ENCODE measurements at places on chromosomes 3 and 15.

DNA sequence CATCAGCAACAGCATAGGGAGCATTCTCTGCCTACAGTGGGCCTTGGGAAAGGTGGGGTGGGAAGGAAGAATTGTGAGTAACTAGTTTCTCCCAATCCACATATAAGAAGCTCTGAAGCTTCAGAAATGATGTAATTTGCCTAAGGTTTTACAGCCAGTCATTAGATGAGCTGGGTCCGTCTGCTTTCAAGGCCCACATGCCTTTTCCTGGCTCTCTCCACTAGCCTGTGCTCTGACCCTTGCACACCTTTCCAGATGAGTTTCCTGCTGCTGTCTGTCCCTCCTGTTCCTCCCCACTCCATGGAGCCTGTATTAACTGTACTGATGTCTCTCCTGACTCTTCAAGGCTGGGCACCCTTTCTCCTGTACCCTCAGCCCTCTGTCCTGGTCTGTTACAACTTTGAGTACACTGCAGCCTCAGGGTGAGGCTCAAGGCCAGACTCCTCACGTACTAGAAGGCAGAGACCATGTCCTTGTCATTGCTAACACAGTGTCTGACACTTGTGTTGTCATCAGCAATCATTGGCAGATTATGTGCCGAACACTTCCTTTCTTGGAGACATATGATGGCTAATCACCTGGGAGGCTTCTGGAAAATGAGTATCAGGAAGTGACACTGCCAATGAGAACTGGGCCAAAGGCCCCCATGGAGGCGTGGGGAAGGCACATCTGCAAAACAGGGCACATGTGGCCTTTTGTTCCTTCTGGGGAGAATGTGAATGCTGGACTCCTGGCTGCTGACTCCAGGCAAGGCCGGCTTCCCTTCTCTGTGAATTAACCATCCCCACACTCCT, 6.6 kb downstream of the TM6SF1 start:
- no peak for DNase-seq

DNA sequence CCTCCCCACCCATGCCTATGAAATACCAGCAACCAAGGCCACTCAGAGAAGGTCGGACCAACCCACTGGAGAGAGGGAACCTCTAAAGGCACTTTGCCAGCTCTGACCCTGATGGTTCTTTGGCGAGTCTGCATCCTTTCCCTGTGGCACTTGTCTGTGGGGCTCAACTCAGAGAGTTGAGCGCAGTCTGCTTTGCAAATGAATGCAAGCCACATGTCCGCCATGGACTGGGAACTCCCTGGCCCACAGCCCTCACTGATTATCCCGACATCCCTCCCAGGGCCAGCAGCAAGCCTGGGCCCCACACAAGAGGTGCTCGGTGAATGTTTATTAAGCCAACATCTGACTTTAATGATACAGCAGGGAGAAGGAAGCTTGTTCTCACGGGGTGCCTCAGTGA, 55.5 kb upstream of the HES1 start:
- no peak for DNase-seq

DNA sequence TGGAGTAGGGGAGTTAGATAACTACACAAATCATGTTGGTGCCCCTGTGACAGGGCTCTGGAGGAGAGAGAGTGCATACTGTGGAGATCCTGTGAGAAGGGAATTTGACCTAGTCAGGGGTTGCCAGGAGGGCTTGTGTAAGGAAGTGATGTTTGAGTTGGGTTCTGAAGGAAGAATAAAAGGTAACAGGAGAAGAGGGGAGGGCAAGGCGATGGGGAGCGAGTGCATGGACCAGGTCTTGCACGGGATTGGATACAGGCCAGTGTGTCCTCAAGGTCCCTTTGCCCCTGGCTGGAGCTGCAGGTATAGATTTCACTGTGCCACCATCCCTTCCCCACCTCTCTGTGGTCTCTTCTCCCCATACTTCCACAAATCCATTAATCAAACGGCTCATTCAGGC, 83.9 kb downstream of the RGMA start:
- no peak for DNase-seq

- DNase-seq, result no peak
Observed at GRCh38 chr15:71815301-71815700, 4.9 kb downstream of the NR2E3 start.

GRCh38 chr3:8982509-8982908, 19.2 kb upstream of the RAD18 start:
- DNase-seq, result no peak

GRCh38 chr3:186360779-186361178, 1.3 kb downstream of the DGKG start:
- no peak for DNase-seq

GRCh38 chr15:67145710-67146109, 80.3 kb downstream of the SMAD3 start:
- no peak for DNase-seq

DNA sequence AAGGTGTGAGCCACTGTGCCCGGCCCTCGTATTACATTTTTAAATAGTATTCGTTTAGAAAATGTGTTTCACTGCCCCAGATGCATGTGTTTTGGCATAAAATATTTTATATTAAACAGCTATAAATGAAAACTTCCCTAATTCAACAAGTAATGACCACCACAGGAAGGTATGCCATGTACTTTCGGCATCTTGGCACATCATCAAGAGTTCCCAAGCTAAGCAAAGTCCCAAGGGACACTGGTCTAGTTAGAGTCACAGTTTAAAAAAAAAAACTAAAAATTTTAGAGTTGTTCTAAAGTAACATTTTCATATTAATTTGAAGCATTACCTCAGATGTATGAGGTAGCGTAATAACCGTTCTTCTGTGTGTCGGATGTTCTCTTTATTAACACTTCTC, 15.6 kb upstream of the ARPP19 start:
- DNase-seq, result no peak

DNA sequence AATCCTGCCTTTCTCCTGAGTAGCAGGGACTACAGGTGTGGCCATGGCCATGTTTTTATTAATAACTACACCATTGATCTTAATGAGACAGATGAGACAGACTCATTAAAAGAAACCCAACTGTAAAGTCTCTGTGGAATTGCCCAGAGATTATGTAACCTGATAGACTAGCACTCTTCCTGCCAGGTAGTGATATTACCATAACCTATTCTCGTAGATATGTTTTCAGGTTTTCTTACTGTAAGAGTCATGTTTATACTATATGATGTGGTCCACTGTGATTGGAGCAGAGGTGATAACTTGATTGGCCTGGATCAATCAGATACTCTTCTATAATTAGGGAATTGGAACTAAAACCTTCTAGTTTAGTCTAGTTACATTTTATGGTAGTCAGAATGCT, 93.7 kb downstream of the NFKBIZ start:
- no peak for DNase-seq

DNA sequence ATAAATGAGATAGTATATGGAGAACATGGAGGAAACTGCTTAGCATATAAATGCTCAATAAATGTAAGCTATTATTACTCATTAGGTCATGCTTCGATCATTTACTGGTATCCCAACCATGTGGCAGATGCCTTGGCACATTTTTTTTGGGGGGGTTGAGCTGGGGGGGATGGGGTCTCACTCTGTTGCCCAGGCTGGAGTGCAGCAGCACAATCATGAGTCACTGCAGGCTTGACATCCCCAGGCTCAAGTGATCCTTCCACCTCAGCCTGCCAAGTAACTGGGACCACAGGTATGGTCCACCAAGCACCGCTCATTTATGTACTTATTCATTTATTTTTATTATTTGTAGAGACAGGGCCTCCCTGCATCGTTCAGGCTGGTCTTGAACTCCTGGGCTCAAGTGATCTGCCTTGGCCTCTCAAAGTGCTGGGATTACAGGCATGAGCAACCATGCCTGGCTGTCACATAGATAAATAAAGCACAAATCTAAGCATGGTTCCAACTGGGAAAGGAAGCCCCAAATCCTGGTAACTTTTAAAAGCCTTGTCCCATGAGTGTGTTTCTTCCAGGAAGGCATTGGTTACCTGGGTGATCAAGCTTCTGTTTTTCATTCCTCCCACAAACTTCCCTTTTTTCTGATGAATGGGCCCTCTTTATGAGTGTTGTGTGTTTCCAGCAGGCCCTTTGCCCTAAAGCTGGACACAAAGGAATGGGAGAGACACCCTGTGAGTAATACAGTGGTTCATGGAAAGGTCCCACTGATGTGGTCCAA, 147.4 kb upstream of the UMPS start:
- no peak for DNase-seq

DNA sequence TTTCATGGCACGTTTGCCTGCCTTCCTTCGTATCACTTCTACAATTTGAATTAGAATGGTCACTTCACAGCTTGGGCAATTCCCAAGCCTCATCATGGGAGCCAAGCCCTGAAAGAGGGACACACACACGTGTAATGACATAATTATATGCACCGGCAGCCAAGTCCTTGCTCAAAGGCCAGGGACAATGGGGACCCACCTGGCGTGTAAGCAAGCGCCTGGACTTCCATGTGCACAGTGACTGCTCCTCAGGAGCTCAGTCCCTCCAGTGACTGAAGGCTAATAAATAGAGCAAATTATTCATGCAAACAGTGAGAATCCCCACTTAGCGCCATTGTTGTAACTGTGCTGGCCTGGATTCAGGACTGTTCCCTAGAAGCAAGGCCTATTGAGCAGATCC, 115.1 kb downstream of the DNAJB8 start:
- no peak for DNase-seq

GRCh38 chr3:112315791-112316190, 17.2 kb upstream of the CD200 start:
- no peak for DNase-seq

DNA sequence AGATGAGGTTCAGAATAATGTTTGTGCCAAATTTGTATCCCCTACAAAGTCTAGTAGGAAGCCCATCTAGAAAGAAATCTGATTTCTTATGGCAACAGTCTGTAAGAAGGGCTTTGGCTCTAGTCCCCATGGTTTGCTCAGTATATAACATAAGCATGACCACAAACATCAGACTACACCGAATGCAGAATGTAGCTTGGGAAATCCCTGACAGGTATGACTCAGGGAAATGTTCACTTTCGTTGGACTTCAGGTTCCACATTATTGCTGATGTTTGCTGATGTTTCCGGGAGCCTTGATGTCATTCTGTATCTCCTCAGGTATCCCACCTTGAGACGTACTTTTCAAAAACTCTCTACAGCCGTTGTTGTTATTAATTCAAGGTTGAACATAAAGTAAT, 304.4 kb upstream of the TGFBR2 start:
- no peak for DNase-seq

GRCh38 chr15:31279221-31280045, 47.2 kb upstream of the KLF13 start:
- DNase-seq, result no peak

DNA sequence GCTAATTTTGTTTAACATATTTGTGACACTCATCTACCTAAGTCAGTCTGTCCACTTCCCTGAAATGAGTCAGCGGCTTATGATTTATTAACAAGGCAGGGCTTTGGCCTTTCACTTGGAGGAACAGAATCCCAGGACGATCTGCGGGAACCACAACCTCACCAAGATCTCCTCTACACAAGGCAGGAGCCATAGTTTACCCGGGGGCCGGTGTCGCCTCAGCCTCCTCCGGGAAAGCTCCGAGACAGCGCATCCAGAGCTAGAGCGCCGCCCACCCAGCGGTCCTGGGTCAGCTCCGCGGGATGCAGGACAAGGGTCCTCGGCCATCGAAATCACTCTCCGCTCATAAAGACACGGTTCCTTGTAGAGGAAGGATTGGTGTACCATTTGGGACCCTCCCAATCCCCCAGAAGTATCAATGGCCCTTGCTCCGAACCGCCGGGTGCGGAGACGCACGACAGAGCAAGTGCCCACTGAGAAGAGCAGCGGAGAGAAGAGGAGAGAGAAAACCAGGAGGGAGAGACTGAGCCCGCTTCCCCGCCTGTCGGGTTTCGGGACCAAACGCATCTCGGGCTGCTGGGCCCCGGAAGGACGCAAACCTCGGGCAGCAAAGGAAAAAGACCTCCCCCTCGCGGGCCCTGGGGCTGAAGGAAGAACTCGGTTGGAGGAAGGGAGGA, 13.1 kb upstream of the ALCAM start:
- no peak for DNase-seq

DNA sequence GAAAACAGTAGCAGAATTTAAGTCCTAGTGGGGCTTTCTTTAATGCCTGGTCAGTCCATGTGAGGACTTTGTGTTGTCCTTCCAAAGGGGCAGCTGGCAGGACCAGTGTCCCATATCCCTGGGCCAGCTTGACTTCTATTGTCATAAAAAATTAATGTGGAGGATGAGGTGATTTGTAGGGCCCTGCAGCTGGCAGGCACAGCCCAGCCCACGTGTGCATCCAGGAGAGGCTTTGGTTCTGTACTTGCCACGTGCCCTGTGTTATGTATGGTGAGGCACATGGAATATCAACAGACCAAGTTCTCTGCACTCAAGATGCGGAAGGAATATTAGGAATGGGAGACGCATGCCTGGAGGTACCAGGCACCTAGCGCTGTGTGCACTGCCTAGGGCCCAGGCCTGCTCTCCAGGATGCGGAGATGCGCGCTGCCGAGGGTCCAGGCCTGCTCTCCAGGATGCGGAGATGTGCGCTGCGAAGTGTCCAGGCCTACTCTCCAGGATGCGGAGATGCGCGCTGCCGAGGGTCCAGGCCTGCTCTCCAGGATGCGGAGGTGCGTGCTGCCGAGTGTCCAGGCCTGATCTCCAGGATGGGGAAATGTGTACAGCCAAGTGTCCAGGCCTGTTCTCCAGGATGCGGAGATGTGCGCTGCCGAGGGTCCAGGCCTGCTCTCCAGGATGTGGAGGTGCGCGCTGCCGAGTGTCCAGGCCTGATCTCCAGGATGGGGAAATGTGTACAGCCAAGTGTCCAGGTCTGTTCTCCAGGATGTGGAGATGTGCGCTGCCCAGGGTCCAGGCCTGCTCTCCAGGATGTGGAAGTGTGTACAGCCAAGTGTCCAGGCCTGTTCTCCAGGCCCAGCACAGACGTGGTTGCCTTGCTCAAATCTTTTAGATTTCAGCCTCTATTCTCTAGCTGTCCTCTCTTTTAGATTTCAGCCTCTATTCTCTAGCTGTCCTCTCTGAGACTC, 183.3 kb upstream of the ROPN1 start:
- no peak for DNase-seq

DNA sequence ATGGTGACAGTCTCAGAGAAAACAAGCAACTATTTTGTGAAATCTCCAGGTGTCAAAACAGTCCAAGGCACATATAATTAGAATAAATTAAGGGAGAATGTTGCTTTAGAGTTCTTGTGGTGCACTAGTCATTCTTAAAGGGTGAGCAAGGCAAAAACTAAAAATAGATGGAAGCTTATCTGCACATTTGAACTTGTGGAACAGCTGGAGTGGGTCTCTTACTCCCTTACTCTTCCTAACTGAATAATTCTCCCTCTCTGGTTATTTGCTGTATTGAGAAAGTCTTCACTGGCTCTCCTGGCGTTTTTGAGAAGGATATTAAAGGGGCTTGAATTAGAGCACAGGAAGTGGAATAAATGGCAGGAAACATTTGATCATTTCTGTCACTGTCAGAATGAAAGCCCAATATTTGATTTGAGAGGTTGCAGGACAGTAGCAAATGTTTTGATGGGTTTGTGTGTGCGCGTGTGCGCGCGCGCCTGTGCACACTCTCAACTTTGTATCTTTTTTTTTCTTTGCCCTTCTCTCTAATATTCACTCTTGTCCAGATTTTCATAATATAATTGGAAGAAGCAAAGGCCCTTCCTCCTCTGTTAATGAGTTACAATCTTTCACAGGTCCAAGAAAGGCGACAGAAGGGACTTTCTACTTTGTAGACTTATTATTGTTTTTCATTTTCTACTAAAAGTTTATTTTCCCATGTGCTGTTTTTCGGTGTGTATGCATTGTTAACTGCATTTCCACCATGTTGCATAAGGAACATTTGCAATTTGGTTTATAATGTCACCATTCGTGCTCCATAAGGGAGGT, 40.9 kb downstream of the AKAP13 start:
- no peak for DNase-seq

- DNase-seq, result no peak
Observed at GRCh38 chr3:147191795-147192385, 214.5 kb downstream of the ZIC4 start.

GRCh38 chr3:172546628-172547214, 23.5 kb upstream of the TNFSF10 start:
- DNase-seq, result no peak
